ENCODE measurements at places on chromosomes 3 and 15.
A peak's percentile ranks its signal among the peaks of the same experiment; 100 is the strongest.

GRCh38 chr3:194631696-194632095, 1.5 kb downstream of the TMEM44 start:
- DNase-seq = no peak

DNA sequence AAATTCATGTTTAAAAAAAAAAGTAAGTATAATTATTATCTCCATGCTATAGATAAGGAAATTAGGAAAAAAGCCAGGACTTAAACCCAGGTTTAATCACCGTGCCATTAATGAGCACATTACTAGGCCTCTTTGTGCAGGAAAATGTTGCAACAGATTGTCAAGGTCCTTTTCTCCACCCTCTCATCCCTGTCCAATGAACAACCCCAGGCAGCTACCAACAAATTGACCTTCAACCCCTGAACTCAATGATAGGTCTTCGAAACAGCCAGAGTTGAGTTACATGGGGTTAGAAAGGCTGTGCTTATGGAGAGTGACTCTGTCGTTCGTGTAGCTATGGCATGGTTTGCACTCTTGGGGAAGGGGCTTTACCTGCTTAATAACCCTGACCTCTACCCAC, 84.2 kb upstream of the CTNNB1 start:
- no peak for DNase-seq

DNA sequence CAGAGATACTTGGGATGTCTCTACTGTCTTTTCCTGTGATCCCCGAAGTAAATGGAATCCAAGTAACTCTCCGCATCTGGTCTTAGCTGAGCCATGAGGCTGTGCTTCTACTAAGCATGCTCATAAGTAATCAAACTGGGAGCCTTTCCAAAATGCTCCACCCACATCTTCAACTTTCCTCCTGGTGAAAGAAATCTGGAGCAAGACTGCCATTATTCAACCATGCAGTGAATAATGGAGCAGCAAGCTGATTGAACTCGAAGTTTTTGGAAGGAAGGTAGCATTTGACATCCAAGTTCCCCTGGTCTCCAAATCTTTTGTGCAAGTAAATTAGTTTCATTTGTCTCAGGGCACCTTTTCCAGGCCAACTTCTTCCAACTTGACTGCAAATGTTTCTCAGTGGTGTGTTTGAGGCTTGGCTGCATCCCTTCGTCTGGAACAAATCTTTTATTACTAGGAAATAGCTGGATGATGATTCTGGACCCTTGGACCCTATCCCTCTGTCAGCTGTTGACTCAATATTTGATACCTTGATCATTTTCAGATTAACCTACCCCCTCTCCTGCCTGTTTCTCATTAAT, 19.4 kb downstream of the GXYLT2 start:
- no peak for DNase-seq

GRCh38 chr3:138408751-138409570, 25.5 kb upstream of the ESYT3 start:
- no peak for DNase-seq

DNA sequence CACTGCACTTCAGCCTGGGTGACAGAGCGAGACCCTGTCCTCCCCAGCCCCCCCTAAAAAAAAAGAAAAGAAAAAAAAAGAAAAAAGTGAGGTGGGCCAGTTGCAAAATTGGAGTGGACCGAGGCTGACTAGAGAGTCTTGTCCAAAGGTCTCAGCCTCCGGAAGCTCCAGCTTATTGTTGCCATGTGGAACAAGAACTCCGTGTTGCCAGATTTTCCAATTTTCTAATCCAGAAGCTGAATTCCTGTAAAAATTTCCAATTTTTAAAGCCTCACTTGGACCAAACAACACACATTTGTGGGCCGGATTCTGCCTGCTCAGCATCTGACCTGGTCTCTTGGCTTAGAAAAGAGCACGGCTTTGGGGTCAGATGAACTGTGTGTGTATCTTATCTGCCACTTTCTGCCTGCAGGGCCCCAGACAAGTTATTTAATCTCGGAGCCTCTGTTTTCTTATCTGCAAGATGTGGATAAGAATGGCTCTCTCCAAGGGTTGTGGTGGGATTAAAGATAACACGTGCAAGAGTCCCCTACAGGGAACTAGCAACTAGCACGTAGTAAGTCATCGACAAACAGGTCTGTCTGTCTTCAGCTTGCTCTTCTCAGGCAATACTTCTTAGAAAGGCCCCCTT, 73.7 kb upstream of the TLE3 start:
- DNase-seq = no peak

DNA sequence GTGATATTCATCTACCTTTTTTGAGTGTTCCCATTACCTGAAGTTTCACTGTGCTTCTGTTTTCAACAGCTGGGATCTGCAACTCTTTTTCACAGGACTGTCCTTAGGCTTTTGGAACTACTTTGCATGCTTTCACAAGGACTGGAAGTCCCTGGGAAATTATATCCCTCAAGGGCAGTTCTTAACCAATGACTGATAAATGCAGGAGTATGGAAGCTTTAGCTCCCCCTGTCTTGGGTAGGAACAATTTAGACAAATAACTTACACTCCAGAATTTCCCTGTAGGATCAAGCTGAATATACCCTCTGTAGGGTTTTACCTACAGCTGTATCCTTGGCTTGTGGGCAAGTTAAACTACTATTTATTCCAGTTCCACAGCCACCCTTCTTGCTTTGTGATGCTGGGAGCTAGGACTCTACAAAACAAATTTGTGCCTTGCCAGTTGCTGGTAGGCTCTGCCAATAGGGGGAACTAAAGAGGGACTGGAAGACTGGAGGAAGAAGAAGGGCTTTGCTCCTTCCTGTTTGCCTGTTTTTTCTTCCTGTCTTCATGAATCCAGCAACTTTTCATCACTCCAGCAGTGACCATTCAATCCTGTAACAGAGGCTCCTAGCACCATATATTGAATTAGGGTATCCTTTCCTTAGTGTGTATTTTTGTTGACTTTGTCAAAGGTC, 6.8 kb upstream of the ZNF280D start:
- peak; percentile 36 for DNase-seq

DNA sequence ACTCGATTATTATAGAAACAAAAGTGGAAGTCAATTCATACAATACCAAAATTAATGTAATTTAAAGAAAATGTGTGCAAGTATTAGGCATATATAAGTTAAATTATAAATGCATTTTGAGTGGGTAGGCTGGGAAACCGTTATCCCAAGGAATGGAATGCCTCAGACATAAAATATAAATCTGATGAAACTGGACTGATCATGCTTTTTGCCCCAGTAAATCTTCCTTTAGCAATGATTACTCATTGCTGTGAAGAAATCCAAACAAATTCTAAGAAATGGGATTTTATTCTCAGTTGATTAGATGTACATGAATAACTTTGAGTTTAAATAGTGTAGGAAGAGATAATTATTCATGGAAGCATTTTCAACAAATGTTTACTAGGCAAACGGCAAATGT, 185.5 kb upstream of the KCNMB2 start:
- DNase-seq = no peak

GRCh38 chr3:77800893-77801292, 761.0 kb downstream of the ROBO2 start:
- no peak for DNase-seq

- DNase-seq = no peak
Observed at GRCh38 chr3:112119962-112120836, 12.8 kb downstream of the GCSAM start.

GRCh38 chr3:106758459-106758858, 618.8 kb upstream of the CCDC54 start:
- DNase-seq = no peak

- DNase-seq = no peak
Observed at GRCh38 chr3:183695569-183696364, 1.8 kb upstream of the YEATS2 start.

DNA sequence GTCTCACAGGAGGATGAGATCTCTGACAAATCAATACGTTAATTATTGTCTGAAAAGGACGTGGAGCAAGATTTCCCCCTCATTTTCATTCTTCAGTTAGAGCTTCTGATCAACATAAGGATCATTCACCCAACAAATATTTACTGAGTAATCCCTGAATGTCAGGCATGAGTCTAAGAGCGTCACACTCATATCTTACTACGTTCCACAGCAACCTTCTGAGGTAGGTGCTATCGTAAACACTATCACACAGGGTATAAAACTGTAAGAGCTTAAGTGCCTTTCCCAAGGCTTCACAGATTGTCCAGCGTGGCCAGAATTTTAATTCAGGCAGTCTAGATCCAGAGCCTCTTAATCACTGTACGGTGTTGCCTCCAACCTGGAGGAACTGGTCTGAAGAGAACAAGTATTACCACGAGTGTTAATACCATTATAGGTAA, 10.6 kb upstream of the TM4SF1 start:
- no peak for DNase-seq

DNA sequence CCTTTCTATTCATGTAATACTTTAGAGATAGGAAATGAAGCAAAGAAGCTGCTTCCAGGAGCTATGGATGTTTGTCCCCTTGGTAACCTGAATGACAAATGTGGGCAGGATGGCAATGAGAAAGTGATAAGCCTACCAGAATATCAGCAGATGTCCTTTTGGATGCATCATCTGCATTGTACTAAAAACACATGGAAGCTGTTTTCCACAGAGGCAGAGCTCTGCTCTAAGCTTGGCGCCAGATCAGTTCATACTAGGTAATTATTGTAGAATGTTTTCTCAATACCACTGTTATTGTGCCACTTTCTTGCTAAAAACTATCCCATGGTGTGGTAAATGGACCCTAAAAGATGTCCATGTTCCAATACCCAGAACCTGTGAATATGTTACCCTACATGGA, 100.2 kb downstream of the DTWD1 start:
- DNase-seq = no peak

DNA sequence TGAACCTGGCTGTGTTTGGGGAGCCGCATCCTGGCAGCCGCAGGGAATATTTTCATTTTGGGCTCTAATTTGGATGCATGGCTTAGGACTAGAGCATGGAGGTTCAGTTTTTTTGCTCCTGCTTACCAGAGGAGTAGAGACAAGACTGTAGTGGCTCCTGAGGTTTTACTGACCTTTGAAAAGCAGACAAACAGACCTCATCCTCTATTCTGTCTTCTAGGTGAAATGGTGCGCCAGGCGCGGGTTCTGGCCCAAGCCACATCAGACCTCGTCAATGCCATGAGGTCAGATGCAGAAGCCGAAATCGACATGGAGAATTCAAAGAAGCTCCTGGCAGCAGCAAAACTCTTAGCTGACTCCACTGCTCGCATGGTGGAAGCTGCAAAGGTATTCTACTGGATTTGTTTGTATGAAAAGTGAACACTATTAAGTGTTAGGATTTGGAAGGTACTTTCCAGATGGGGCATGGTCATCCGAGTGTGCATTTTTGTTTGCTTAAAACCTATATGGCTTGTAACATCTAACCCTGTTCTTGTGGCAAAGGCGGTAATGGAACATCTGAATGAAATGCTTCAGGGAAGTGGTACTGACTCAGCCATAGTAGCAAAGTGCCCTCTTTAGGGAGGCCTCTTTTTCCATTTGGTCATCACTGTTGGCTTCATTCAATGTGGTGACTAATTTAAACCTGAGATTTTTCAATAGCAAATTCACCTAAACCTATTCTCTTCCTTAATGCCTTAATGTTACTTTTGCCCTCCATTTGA, 330.7 kb upstream of the TPM1 start:
- DNase-seq = no peak

GRCh38 chr3:124888482-124889441, 1.6 kb upstream of the ITGB5 start:
- no peak for DNase-seq

- DNase-seq = peak; percentile 58
Observed at GRCh38 chr15:75008629-75009326, 13.4 kb downstream of the SCAMP5 start.

DNA sequence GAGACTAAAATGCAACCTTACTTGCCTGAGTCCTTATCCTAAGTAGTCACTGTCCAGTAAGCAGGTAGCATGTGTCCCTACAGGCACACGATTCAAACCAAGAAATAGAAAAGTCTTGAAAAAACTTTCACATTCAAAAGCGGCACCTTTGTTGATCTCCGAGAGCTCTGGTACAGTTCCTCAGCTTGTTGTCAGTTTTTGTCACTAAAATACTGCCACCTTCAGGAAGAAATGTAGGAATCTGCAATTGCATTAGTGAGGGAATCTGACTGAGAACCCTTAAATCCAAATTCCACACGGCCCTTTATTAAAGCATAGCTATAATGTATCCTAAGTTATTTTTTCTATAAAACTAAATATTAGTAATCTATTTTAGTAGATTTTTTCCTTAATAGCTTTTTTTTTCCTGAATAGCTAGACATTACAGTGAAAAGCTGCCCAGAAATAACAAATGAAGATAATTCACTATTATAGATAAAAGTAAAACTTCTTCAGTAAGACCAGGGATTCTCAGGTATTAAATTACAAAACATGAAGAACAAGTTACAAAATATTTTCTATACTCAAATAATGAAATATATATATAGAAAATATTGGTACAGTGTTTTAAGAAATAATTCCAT, 44.0 kb downstream of the CCDC54 start:
- peak; percentile 71 for DNase-seq

GRCh38 chr3:49222002-49222401, 50.6 kb downstream of the KLHDC8B start:
- DNase-seq = no peak

DNA sequence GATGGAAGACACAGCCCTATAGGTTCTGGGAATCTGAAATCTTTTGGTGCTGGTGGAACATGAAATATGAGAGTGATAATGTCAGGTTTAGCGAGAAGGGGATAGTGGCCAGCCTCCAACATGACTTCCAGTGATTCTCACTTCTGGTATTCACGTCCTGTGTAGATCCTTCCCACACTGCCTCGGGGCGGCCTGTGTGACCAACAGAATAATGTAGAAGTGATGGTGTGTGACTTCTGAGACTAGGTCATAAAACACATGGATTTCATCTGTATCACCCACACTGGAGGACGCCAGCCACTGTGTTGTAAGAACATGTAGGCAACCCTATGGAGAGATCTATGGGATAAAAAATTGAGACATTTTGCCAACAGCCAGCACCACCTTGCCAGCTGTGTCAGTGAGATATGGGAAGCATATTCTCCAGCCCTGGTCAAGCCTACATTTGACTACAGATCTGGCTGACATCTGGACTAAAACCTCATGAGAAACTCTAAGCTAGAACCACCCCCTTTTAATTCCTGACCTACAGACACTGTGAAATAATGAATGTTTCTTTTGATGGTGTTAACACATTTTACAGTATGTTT, 25.5 kb upstream of the NUDT16 start:
- DNase-seq = no peak

DNA sequence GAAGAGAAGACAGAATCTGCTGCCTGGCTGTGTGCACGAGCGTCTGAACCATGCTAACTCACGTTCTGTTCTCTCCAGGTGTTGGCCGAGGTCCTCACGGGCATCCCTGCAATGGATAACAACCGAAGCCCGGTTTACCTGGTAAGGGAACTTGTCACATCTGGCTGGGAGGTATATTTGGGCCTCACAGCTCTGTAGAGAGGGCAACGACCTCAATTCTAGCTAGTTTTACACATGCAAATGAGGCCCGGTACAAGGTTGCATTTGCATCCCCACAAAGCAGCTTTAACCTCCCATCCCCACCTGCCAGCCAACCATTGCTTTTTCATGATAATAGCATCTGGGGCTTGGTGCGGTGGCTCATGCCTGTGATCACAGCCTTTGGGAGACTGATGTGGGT, 22.0 kb upstream of the TATDN2 start:
- no peak for DNase-seq

- DNase-seq = no peak
Observed at GRCh38 chr3:99907959-99908544, 90.4 kb downstream of the CMSS1 start.

- no peak for DNase-seq
Observed at GRCh38 chr15:70679919-70680231, 83.5 kb downstream of the UACA start.

All from NB4 (cell line).